Suprapubic skin (tissue), 4 donors: ENCODE measurements at places on chromosomes 12 and 14. TPM values are rescaled to one million over a fixed set of nuclear protein-coding genes. Genes with fewer than 3 reads are reported as not detected.

KRT83 gene
- total RNA-seq = 33.9 TPM

DNA sequence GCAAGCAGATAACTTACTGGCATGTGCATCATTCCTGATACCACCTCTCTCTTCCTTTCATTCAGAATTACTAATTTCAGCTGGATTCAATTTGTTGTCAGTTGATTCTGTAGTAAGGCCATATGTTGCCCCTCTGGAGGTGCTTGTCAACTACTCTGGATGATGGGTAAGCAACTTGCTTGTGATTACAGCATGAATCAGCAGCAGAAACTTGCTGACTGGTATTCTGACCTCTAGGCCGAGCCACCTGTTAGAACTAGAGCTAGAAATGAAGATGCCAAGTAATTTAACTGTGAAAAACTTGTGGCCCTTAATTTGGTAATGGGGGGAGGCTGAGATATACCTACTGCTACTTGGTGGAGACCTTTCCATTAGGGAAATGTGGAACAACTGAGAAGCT lies 5.1 kb downstream of the RNF10 start:
- no peak for DNase-seq
- peaks cover 73% of the 10 kb centered on the region for H3K4me1 ChIP-seq
- no peaks in the 10 kb centered on the region for H3K27me3 ChIP-seq
- H3K4me3 ChIP-seq = no peak overlapping the region

DNA sequence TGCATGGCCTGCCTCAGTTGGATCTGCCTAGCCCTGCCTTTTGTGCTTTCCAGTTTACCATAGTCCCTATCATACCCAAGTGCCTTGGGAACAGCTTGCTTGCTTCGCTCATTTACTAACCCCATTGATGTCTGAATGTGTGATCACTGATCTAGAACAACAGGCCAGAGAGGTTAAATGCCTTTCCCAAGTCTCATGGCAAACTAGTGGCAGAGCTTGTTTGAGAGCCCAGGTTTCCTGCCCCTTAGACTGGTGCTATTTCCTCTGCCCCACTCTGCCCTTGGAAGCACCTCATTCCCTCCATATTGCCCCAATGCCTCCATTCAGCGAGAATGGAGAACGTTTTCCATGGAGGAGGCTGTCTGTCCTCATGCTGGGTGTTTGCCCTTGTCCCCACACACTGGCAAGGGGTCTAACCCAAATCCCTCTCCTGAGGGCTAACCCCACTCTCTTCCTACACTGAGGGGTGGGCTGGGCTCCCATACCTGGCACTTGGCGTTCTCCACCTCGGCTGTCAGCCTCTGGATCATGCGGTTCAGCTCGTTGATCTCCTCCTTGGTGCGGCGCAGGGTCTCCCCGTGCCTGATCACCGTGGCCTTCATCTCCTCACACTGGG lies 19.8 kb downstream of the KRT7 start:
- no peak overlapping the region for H3K4me3 ChIP-seq
- DNase-seq = peak; percentile 36
- no peak overlapping the region for H3K27ac ChIP-seq
- no peaks in the 10 kb centered on the region for H3K36me3 ChIP-seq
- H3K27me3 ChIP-seq = peaks cover 47% of the 10 kb centered on the region

DNA sequence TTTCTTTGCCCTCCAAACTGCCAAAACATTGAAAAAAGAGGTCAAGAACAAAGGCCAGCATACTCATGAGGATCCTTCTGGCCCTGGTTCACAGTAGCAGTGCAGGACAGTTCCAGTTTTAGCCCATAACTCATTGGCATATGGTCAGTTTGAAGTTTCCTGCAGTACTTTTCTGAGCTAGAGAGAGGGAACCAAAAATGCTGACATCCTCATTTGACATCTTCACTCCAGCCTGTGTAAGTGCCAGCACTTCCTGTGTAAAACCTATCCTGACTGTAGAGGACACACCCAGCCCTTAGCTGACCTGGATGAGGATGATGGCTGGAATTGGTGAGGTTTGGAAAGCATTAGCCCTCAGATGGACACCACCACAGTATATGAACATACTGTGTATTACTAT lies 84.1 kb downstream of the FGD4 start:
- peaks cover 10% of the 10 kb centered on the region for H3K4me1 ChIP-seq
- no peaks in the 10 kb centered on the region for H3K27me3 ChIP-seq
- no peak for DNase-seq
- H3K27ac ChIP-seq = no peak overlapping the region
- no peaks in the 10 kb centered on the region for H3K36me3 ChIP-seq

SLC17A8 gene
- total RNA-seq = not detected

MYO1H gene
- not detected for total RNA-seq

DNA sequence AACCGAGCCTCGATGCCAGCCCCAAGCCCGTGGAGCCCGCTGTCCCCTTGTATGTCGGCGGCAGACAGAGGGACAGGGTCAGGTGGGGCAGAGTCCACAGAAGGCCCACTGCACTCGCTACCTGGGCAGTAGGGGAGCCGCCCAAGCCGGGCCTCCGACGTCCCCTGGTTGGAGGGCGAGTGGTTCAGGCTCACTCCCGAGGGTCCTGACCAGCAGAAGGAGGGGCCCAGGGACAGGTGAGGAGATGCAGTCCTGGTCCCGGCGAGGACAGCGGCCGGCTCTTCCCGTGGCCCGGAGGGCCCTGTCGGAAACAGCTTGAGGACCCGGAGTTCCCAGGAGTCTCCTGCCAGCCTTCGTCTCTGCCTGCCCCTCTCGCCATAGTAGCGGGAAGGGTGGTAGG lies 216.7 kb upstream of the SFSWAP start:
- H3K27ac ChIP-seq = no peak overlapping the region
- no peak overlapping the region for H3K4me3 ChIP-seq
- H3K4me1 ChIP-seq = peaks cover 18% of the 10 kb centered on the region
- no peak for DNase-seq
- H3K27me3 ChIP-seq = no peaks in the 10 kb centered on the region

- H3K27me3 ChIP-seq = no peaks in the 10 kb centered on the region
- H3K4me3 ChIP-seq = no peak overlapping the region
- peak overlapping the region; percentile 77 for H3K27ac ChIP-seq
- peaks cover 1% of the 10 kb centered on the region for H3K36me3 ChIP-seq
- peaks cover 36% of the 10 kb centered on the region for H3K4me1 ChIP-seq
- no peak for DNase-seq
Observed at GRCh38 chr12:124938108-124938507, 23.7 kb upstream of the UBC start.

DNA sequence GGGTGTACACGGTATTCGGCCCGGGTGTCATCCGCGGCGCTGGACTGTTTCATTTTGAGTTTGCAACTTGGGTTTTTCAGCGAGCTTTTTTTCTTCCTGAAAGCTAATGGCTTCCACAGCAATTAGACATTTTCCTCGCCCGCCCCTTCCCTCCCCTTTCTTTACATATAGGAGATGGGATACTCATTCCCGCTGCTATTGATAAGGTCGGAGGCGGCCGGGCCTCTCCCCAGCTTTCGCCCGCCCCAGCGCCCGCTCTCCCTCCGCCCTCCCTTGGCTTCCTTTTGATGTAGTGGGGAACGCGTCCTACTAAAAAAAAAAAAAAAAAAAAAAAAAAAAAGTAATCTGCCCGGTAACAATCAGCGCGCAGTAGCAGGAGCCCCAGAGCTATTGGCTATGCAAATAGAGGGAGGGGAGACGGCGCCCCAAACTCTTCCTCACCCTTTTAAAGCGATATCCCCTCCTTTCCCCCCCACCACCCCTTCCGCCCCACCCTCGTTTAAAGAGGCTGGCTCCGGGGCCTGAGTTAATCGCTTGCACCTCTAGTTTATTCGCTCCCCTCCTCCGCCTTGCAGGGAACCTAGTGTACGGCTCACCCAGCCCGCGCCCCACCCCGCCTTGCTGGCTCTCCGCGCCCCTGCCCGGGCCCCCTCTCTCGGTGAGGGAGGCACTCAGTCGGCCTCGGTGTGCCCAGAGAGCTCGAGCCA lies 1.7 kb upstream of the CCND2 start:
- no peaks in the 10 kb centered on the region for H3K36me3 ChIP-seq
- H3K4me1 ChIP-seq = peaks cover 84% of the 10 kb centered on the region
- H3K27me3 ChIP-seq = peaks cover 78% of the 10 kb centered on the region
- peak overlapping the region; percentile 80 for H3K4me3 ChIP-seq
- peak overlapping the region; percentile 90 for H3K27ac ChIP-seq

OAS2 gene
- total RNA-seq = 2.6 TPM

SYCP3 gene
- total RNA-seq = 0.24 TPM

CLEC6A gene
- not detected for total RNA-seq

GRCh38 chr12:81987371-81987770 lies 228.2 kb upstream of the PPFIA2 start:
- H3K4me3 ChIP-seq = no peak overlapping the region
- no peaks in the 10 kb centered on the region for H3K4me1 ChIP-seq
- no peak overlapping the region for H3K27ac ChIP-seq
- no peaks in the 10 kb centered on the region for H3K36me3 ChIP-seq

- peaks cover 7% of the 10 kb centered on the region for H3K4me1 ChIP-seq
- no peak overlapping the region for H3K4me3 ChIP-seq
Observed at GRCh38 chr14:94762431-94762830, 7.5 kb downstream of the GSC start.

GRCh38 chr12:118271770-118272417 lies 100.8 kb downstream of the TAOK3 start:
- H3K4me3 ChIP-seq = no peak overlapping the region
- DNase-seq = no peak
- peaks cover 15% of the 10 kb centered on the region for H3K4me1 ChIP-seq
- H3K36me3 ChIP-seq = no peaks in the 10 kb centered on the region
- H3K27ac ChIP-seq = peak overlapping the region; percentile 38

FGD4 gene
- 42.6 TPM for total RNA-seq

SDSL gene
- 2.2 TPM for total RNA-seq

PRH1 gene
- 8.8 TPM for total RNA-seq

AKAP5 gene
- 0.08 TPM for total RNA-seq

DNA sequence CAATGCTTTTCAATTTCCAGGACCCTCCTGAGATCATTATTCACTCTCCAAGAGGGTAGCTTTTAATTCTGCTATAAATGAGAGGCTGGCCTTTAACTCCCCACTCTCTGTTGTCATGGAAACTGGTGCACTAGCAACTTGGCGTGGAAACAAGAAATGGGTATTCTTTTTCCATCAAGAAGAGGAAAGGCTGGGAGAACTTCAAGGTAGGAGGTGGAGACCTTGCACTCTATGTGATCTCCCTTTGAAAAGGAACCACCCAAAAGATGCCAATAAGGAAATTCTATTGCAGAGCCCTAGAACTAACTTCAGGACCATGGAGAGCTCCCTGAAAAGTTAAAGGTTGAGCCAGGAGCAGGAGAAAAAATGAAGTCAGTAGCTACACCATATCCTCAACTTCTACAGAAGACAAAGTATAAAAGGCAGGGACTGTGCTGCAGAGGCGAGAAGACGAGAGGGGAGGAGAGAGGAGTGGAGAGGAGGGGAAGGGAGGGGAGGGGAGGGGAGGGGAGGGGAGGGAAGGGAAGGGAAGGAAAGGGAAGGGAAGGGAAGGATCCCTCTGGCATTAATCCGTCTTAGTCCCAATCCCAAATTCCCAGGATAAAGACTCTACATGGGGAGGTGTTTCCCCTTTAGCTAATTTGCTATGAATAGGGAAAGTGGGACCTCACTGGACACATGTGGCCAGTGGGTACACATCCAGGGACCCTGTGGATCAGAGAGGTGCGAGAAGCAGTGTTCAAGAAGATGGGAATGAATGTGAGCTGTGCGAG lies 46.7 kb upstream of the FICD start:
- peaks cover 22% of the 10 kb centered on the region for H3K27me3 ChIP-seq
- H3K36me3 ChIP-seq = no peaks in the 10 kb centered on the region
- no peak overlapping the region for H3K4me3 ChIP-seq
- H3K4me1 ChIP-seq = no peaks in the 10 kb centered on the region
- H3K27ac ChIP-seq = no peak overlapping the region

DNA sequence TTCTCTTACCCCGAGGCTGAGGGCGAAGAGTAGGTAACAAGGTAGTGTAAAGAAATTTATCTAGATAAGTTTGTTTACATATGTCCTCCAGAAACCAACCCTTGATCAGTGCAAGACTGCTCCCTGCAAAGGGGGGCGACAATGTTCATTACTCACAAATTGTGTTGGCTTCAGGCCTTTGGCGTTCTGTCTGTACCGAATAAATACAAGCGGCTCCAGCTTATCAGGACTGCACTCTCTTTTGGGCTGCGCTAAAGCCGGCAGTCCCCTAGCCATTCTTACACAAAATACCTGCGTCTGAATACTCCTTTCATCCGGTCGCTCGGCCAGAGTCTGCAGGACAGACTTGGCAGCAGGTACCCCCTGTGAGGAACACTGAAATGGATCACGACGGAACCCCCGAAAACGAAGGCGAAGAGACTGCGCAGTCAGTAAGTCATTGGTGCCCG lies 116.4 kb downstream of the PPHLN1 start:
- peaks cover 48% of the 10 kb centered on the region for H3K36me3 ChIP-seq
- no peaks in the 10 kb centered on the region for H3K27me3 ChIP-seq
- no peak overlapping the region for H3K27ac ChIP-seq
- H3K4me3 ChIP-seq = no peak overlapping the region
- no peaks in the 10 kb centered on the region for H3K4me1 ChIP-seq
- DNase-seq = no peak

DNA sequence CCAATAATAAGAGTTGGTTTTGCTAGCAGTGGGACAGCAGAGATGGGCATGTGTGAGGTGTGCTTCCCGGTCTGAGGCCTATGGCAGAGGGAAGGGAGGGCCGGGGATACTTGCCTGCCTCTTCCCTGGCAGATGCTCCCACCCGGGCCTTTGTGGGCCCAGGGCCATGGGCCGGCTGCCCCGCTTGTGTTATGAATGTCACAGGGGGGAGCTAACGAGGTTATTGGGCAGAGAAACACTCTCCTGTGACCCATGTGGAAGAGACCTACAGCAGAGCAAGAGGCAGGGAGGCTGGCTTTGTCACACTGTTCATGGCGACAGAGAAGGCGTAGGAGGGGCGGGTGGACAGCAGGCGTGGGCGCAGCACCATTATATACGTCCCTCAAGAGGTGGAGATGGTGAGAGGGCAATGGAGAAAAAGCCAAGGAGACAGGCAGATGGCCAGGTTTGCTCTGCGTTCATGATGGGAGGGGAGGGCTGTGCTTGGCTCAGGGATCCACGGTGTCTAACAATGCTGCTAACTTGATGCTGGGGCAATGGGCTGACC lies 13.3 kb downstream of the CCND2 start:
- peaks cover 12% of the 10 kb centered on the region for H3K4me1 ChIP-seq
- H3K4me3 ChIP-seq = no peak overlapping the region
- no peaks in the 10 kb centered on the region for H3K27me3 ChIP-seq
- peaks cover 58% of the 10 kb centered on the region for H3K36me3 ChIP-seq

DNA sequence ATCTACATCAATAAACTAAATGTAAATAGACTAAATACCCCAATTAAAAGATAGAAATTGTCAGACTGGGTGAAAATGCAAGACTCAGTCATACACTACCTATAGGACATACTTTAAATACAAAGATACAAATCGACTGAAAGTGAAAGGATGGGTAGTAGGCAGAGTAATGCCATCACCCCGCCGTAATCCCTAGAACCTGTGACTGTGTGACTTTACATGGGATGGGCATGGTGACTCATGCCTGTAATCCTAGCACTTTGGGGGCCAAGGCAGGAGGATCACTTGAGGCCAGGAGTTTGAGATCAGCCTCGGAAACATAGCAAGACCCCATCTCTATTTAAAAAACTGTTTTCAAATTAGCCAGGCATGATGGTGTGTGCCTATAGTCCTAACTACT lies 2.6 kb upstream of the EVL start:
- peaks cover 44% of the 10 kb centered on the region for H3K4me1 ChIP-seq
- no peak for DNase-seq
- H3K27me3 ChIP-seq = no peaks in the 10 kb centered on the region
- H3K36me3 ChIP-seq = no peaks in the 10 kb centered on the region
- H3K4me3 ChIP-seq = no peak overlapping the region
